Activated T-cell treated with anti-CD3 and anti-CD28 coated beads, Interleukin-2, amount 50 U/mL, for 72 hours (primary cell): ENCODE measurements at places on chromosomes 5 and 9. TPM values are rescaled to one million over a fixed set of nuclear protein-coding genes. Genes with fewer than 3 reads are reported as not detected.

GRCh38 chr9:116550696-116551436 is 136.2 kb upstream of the TRIM32 start:
- no peak for DNase-seq

DNA sequence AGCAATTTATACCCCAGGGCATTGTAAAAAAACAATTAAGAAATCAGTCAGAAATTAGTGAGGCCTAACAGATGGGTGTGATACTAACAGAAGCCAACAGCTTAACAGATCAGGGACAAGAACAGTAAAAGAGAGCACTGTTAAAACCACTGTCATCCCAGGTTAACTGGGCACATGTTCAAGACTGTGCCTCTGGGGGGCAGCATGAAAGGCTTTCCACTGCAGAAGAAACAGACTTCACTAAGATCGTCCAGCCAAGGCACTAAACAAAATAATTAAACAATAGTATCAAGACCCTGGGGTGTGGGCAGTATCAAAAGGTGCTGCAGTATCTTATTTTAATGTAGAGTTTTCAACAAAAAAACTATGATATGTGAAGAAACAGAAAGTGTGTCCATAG is 43.5 kb downstream of the FBN2 start:
- DNase-seq: no peak

DNA sequence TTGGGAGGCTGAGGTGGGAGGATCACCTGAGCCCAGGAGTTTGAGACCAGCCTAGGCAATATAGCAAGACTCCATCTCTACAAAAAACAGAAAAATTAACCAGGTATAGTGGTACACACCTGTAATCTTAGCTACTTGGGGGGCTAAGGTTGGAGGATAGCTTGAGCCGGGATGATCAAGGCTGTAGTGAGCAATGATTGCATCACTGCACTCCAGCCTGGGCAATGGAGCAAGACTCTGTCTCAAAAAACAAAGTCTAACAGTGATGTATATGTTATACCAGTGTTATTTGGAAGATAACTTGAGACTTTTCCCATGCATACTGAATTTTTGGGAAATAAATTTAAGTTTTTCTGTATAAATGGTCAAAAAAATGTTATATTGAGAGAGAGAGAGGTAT is 146.3 kb downstream of the ZCCHC7 start:
- no peak for DNase-seq

DNA sequence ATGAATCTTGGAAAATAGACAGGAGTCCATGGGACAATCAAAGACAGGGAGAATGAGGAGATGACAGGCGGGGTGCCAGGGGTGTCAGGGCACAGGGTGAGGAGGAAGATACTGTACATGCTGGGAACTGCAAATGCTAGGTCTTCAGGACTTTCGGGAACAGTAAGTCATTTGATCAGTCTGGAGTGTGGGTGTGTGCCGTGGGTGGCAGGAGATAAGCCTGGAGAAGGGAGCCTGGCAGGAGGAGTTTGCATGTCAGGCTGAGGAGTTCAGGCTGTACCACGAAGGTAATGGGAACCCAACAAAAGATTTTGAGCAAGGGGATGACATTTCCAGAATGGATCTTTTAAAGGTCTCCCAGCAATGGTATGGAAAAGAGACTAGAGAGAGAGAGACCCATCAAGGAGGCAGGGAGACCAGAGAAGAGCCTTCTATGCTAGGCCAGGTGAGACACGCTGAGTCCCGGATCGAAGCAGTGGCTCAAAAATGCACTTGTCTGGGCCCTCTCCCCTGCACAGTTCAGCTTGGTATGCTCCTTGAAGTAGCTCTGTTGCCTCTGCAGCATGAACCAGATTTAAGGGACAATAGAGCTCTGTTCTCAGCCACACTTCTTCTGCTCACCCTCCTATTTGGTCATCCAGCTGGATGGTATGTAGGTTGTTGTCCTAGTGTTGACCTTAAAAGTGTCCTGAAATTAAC is 77.0 kb upstream of the FER start:
- DNase-seq: no peak

The TAS2R1 gene
- total RNA-seq: not detected

The SELENOP gene
- total RNA-seq: 0.34 TPM

The BHMT2 gene
- not detected for total RNA-seq
